ENCODE measurements at places on chromosomes 4 and X. TPM values are rescaled to one million over a fixed set of nuclear protein-coding genes. Genes with fewer than 3 reads are reported as not detected.

GRCh38 chr4:53599632-53600031 lies 8.3 kb upstream of the LNX1 start:
- H3K4me1 ChIP-seq, result no peaks in the 10 kb centered on the region
- no peak overlapping the region for H3K27ac ChIP-seq
- H3K36me3 ChIP-seq, result no peaks in the 10 kb centered on the region
- no peak overlapping the region for H3K4me3 ChIP-seq
- no peak for DNase-seq
- H3K27me3 ChIP-seq, result no peaks in the 10 kb centered on the region

DNA sequence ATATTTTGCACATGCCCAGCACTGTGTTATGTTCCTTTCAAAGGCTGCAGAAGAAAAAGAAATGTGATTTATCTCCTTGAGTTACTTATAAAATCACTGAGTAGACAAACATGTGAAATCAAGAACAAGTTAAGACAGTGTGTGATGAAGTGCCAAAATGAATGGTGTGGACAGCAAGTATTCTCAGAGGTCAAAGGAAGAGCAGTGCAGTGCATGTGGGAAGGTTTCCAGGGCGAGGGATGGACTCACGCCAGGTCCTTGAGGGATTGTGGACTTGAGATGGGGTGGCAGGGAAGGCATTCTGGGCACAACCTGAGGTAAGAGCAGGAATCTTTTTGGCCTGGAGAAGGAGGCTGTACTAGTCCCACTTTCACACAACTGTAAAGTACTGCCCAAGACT lies 115.5 kb downstream of the FNIP2 start:
- no peaks in the 10 kb centered on the region for H3K36me3 ChIP-seq
- no peaks in the 10 kb centered on the region for H3K27me3 ChIP-seq

GRCh38 chr4:17911608-17912007 lies 100.8 kb downstream of the NCAPG start:
- no peak overlapping the region for H3K27ac ChIP-seq
- no peaks in the 10 kb centered on the region for H3K36me3 ChIP-seq
- no peak overlapping the region for H3K4me3 ChIP-seq
- H3K4me1 ChIP-seq, result no peaks in the 10 kb centered on the region

- H3K4me3 ChIP-seq, result no peak overlapping the region
- no peaks in the 10 kb centered on the region for H3K27me3 ChIP-seq
- H3K27ac ChIP-seq, result no peak overlapping the region
- H3K36me3 ChIP-seq, result no peaks in the 10 kb centered on the region
- H3K4me1 ChIP-seq, result peaks cover 11% of the 10 kb centered on the region
Measured at GRCh38 chr4:151803246-151803645, 42.4 kb upstream of the GATB start.

IGSF1 gene
- total RNA-seq, result 0.56 TPM

REELD1 gene
- not detected for total RNA-seq
